ENCODE measurements at places on chromosomes 6 and 20.

DNA sequence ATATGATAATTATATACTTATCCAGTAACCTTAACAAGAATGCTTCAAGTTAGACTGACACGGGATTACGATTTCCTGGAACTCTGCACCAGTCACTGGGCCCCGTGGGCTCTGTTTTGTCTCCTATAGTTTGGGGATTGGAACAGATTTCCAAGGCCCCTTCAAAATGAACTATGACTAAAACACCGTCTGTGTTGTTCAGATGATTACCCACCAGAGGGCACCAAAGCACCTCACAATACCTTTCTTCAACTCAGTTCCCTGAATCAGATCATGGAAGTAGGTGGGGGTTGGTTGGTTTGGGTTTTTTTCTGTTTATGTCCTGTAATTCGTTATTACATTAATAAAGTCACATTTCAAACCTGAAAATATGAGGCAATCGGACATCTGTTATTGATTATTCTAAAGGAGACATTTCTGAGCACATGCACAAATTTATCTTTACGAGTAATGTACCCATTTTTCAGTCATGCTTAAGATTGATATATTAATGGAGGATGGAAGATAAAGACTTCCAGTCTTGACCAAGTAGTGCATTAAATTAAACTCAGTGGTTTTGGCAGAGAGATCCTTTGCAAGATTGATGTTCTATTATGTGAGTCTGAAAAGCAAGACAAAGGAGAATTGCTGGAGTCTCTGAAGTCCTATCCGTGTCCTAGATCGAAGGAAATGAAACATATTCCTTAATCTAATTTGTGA lies 112.0 kb upstream of the COL21A1 start:
- DNase-seq = peak; percentile 58

DNA sequence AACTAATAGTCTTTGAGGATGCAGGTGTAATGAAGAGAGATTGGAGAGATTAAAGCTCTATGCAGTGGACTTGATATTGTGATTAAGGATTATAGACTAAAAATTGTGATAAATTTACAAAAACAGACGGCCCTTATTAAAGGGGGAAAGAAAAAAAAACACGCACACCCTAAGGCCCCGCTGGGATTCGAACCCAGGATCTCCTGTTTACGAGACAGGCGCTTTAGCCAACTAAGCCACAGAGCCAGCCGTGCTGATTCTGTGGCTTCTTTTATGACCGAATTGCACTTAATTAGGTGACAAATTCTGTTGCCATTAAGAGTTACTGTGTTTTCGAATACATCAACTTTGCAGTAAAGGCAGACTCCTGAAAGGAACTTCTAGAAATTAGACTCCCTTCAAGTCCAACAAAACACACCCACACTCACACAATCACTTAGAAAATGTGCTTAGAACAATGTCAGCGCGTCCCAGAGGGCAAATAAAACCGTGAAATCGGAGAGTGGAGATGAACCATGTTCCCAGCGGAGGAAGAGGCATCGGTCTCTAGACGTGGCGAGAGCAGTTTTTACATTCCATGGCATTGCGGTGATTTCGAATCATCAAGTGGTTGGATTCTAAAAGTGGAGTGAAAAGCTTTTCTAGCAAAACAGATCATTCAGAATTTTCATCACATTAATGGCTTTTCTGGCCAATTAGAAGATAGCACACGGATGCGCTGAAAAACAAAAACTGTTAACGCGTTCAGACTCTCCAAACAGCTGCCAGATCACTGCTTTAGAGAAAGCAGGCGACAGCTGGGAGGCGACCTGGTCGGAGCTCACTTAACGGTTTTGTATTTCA lies 122.6 kb downstream of the GPX5 start:
- DNase-seq = peak; percentile 14

DNA sequence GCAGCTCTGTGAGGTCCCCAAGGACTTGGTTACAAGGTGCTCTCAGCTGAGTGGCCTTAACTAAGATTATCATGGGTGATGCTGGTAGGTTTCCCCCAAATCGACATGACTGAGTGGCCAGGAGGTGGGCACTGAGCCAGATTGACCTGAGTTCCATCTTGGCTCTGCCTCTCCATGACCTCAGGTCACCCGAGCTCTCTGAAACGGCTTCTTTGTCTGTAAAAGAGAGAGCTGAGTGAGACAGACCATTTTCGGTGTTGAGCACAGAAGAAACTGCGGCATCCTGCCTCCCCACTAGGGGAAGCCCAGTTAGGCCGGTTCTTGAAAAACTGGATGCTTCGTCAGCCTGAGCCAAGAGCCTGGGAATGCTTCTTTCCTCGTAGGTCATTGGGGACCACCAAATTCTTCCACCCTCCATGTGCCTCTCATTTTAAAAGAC lies 14.1 kb upstream of the STX16 start:
- no peak for DNase-seq

DNA sequence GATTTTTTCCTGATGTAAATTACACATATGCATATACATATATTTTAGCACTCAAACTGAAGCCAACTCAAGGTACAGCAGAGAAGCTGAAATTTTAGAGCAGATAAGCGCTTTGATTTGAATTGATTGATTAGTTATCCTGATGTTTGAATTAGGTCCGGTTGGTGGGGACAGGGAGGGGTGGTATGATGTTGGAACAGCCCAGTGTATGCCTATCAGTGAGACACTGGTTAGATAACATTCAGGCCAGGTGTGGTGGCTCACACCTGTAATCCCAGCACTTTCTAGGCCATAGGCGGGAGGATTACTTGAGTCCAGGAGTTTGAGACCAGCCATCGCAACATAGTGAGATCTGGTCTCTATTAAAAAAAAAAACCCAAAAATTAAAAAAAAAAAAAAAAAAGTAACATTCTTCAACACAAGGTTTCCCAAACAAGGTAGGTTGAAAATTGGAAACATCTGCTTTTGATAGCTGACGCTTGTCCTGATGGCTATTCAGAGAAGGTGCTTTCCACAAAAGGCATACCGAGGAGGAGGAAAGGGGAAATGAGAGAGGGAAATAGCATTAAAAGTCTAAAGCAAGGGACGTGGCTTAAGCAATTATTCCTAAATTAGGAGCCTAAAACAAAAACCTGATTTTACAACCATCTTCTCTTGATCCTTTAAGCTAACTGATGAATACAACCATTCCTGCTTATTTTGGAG lies 288.4 kb upstream of the JARID2 start:
- DNase-seq = no peak

DNA sequence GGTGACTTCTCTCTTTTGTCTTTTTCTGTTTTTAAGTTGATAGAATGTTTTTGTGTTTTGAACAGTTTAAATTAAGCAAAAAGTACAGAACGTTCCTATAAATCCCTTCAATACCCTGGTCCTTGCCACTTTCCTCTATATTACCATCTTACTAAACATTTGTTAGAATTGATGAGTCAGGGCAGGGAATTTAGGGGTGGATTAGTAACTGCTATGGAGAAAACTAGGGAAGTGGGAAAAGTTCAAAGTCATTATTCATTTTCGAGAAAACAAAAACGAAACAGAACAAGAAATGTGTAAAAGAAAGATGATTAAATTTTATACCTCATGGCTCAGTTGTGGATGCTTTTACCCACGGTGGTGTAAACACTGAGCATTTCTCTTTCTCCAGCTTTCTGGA lies 240.4 kb upstream of the SULF2 start:
- no peak for DNase-seq

- DNase-seq = peak; percentile 43
Measured at GRCh38 chr20:19937651-19938420, 79.3 kb upstream of the NAA20 start.

DNA sequence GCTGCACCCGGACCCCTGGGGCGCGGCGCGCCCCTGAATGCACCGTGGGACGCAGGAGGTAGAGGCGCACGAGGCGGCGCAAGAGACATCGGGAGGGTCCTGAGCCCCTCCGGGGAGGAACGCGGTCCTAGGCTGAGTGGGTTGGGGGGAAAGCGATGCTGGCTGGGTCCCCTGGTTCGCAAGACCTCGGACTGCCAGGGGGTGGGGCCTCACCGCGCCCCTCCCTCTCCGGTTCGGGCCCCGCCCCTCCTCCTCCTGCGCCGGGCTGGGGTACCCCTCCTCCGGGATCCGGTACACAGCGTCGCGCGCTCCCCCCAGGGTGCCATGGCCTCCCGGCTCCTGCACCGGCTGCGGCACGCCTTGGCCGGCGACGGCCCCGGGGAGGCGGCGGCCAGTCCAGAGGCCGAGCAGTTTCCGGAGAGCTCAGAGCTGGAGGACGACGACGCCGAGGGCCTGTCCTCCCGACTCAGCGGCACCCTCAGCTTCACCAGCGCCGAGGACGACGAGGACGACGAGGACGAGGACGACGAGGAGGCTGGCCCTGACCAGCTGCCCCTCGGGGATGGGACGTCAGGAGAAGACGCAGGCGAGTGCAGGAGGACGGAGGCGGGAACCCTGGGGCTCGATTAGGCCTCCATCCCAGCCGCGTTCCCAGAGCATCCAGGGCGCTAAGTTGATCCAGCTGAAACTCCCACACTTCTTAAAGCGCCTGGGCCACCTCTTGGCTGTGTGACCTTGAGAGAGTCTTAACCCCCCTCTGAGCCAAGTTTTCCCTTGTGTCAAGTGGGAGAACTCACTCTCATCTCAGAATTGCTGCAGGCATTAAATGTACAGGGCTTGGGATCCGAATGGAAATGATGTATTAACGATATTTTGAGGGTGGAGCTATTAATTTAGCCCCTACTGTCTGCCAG lies 541 bp downstream of the SNX21 start:
- no peak for DNase-seq

DNA sequence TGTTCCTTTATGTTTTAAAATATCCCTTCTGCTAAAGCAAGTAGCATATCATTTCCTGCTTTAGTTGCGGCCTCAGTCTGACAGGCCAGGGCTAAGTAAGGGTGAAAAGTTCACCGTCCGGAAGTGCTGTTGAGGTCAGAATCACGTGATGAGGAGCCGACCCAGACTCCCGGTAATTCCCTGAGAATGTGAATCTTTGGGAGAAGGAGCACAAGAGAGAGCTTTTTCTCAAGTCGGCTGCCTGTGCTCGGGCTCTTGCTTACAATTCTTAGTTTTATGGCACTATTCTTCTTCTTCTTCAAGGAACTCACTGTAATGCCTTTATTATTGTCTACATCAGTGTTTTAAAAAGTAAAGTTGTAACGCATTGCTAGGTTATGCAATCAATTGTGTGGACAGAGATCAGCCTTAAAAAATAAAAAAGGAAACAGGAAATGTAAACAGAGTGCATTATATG lies 309.3 kb downstream of the PRL start:
- DNase-seq = no peak

GRCh38 chr6:38215225-38215624 lies 395.7 kb downstream of the ZFAND3 start:
- no peak for DNase-seq

DNA sequence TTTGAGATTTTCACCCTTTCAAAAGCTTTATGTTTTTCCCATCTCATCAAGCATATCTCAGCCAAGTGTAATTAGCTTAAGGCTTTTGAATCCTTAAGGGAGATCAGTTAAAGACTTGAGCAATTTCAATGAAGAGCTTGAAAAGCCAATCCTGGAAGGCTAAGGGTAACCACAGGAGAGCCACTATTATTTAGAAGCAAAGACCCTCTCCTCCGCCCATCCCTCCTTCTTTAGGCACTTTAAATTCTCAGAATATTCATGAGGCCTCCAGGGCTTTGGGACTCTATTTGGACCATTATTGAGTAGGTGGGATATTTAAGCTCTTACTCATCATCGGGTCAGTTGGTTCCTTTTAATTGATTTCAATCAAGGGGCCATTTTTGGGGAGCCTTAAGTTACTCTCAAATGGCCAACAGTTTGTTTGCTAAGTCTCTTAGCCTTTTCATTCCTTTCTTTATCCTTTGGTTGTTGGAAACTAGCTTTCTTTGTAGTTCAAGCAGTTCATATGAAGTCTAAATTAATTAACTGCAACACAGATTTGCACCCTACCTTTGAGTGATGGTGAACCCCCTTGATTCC lies 567.2 kb downstream of the KIF16B start:
- no peak for DNase-seq

GRCh38 chr6:4381381-4381780 lies 246.0 kb upstream of the ECI2 start:
- DNase-seq = no peak

DNA sequence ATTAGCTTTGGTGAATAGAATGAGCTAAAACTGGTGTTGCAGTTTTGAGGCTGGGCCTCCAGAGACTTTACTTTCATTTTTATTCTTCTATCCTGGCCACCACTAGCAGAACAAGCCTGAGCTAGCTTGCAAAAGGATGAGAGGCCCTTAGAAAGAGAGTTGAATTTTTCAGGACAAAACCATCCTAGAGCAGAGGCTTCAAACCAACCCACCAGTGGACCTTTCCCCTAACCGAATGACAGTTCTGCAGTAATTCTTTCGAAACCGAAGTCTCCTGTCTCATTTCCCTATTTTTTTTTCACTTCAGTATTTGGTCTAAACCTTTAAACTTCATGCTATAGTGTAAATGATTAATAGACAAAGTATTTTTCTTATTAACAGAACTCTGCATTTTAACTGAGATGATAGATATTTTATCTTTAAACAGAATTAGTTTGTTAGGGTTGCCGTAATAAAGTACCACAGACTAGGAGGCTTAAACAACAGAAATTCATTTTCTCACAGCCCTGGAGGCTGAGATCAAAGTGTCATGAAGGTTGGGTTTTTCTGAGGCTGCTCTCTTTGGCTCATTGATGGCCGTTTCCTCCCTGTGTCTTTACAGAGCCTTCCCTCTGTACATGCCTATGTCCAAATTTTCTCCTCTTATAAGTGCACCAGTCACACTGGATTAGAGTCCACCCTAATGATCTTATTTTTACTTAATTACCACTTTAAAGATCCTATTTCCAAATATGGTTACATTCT lies 80.6 kb upstream of the PAK5 start:
- DNase-seq = no peak

DNA sequence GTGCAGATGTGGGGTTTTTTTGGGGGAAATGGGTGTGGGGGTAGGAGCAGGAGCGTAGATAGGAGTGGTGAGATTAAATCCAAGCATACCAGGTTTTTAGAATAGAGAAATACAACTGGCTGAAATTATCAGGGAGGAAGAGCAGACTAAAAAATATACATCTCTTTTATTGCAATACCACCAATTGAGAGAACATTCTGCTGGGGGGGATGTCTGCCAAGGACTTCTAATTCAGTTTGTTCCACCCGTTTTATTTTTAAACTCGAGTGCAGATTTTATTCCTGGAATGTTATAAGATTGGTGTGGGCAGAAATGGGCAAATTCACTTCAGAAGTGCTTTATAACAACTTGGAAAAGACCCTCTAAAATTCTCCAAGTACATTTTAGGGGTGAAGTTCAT lies 192.7 kb downstream of the GMPR start:
- no peak for DNase-seq

DNA sequence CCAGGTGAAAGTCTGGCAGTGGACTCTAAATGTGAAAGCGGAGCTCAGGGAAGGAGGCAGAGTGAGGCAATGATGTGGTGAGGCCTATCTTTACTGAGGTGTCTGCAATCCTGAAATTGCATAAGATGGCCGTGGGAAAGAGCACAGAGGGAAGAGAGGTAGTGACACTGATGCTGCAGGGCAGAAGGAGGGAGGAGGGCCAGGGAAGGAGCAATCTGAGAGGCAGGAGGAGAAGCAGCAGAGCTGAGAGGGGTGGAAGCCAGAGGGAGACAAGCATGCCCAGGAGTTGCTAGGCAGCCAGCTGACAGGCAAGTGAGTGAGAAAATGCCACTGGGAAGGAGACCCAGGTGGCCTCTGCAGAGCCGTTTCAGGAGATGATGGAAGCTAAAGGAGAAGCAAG lies 97.4 kb upstream of the CNR1 start:
- DNase-seq = no peak
